ENCODE measurements at places on chromosomes 13 and 19. TPM values are rescaled to one million over a fixed set of nuclear protein-coding genes. Genes with fewer than 3 reads are reported as not detected.

DNA sequence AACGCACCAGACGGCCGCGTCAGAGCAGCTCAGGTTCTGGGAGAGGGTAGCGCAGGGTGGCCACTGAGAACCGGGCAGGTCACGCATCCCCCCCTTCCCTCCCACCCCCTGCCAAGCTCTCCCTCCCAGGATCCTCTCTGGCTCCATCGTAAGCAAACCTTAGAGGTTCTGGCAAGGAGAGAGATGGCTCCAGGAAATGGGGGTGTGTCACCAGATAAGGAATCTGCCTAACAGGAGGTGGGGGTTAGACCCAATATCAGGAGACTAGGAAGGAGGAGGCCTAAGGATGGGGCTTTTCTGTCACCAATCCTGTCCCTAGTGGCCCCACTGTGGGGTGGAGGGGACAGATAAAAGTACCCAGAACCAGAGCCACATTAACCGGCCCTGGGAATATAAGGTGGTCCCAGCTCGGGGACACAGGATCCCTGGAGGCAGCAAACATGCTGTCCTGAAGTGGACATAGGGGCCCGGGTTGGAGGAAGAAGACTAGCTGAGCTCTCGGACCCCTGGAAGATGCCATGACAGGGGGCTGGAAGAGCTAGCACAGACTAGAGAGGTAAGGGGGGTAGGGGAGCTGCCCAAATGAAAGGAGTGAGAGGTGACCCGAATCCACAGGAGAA lies 1.9 kb downstream of the PPP1R12C start:
- no peak for DNase-seq

GRCh38 chr13:36323951-36324566 lies 22.1 kb downstream of the SPART start:
- DNase-seq, result no peak

DNA sequence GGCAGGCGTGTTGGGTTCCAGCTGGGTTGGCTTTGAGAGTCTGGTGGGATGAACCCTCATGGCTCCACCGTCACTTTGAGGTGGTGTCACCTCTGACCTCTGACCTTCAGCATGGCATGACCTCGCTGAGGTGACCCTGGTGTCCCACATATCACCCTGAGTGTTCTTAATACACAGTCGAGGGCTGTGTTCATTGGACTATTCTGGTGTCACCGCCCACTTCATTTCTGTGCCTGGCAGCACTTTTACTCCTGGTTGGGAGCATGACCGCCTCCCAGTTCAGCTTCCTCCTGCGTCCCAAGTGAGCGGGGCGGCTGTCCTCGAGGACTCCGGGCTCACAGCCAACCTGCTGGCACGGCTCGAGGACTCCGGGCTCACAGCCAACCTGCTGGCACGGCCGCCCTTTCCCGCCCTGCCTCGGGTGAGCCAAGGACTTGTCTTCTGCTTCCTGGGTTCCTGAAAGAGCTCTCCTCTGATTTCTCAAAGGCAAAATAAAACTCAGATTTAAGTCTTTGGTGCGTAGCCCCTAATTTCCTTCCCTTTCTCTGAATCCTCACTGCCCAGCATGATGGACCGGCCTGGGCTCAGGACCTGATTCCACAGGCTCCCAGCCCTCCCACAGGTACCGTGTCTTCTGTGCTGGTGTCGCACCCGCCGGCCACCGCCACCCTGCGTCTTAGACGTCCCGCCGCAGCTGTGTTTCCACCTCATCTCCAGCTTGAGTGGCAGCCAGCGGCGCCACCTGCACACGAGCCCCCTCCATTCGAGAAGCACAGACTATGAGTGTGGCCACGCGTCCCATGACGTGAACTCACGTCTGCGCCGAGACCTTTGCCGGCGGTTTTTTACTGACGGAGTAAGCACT lies 10.4 kb downstream of the ATP4B start:
- DNase-seq, result no peak

- DNase-seq, result peak; percentile 18
These were observed 144.4 kb downstream of the LIG4 start for GRCh38 chr13:108070925-108071324.

GRCh38 chr19:45774765-45775164 lies 5.7 kb upstream of the SIX5 start:
- DNase-seq, result peak; percentile 95

GRCh38 chr13:88417801-88418200 lies 746.6 kb downstream of the SLITRK5 start:
- no peak for DNase-seq

DNA sequence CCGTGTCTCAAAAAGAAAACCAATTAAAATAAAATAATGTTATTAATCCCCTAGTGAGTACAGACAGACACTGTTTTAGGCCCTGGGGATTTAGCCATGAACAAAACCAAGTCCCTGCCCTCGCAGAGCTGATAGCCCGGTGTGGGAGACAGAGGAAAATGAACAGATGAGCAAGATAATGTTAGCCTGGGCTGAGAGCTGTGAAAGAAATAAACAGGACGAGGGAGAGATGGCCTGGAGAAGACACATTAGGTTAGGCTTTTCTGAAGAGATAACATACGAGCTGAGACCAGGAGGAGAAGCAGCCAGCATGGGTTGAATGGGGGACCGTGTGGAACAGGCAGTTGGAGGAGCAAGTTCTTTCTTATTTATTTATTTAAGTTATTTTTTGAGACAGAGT lies 9.0 kb downstream of the RELB start:
- no peak for DNase-seq

DNA sequence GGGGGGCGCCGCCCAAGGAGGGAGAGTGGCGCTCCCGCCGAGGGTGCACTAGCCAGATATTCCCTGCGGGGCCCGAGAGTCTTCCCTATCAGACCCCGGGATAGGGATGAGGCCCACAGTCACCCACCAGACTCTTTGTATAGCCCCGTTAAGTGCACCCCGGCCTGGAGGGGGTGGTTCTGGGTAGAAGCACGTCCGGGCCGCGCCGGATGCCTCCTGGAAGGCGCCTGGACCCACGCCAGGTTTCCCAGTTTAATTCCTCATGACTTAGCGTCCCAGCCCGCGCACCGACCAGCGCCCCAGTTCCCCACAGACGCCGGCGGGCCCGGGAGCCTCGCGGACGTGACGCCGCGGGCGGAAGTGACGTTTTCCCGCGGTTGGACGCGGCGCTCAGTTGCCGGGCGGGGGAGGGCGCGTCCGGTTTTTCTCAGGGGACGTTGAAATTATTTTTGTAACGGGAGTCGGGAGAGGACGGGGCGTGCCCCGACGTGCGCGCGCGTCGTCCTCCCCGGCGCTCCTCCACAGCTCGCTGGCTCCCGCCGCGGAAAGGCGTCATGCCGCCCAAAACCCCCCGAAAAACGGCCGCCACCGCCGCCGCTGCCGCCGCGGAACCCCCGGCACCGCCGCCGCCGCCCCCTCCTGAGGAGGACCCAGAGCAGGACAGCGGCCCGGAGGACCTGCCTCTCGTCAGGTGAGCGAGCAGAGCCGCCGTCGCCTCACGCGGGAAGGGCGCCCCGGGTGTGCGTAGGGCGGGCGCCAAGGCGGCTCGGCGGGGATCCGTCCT lies at the start of gene RB1:
Gene RB1, plus strand, starts transcription at position 393 of the 784 bp plus-strand sequence. Its CDS starts 162 bp downstream, at position 555.
- peak; percentile 87 for DNase-seq

DNA sequence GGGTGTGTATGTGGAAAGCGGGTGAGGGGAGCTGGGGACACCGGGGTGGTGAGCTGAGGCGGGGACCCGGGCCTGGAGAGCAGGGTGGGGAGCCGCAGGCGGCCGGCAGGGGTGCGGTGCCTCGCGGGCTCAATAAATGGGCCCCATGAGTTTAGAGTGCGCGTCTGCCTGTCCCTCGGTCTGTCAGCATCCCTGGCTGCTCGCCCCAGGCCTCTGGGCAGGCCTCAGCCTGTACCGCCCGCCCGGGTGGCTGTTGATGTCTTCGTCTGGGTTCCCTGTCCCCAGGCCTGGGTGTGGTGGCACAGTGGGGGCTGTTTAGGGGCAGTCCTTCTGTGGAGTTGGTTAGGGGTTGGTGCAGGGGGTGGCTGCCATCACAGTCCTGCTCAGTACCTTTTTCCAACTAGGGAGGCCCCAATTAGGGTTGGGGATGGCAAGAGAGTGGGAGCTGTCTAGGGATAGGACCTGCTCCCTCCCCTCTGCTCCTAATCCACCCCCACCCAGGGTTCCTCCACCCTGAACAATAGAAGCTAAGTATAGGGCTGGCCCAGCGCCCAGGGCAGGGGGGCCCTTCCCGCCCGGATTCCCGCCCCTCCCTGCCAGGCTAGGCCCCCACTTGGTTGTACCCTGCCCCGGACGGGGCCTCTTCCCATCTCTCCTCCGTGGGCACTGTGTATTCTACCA lies 12.2 kb downstream of the CIC start:
- DNase-seq, result peak; percentile 51

DNA sequence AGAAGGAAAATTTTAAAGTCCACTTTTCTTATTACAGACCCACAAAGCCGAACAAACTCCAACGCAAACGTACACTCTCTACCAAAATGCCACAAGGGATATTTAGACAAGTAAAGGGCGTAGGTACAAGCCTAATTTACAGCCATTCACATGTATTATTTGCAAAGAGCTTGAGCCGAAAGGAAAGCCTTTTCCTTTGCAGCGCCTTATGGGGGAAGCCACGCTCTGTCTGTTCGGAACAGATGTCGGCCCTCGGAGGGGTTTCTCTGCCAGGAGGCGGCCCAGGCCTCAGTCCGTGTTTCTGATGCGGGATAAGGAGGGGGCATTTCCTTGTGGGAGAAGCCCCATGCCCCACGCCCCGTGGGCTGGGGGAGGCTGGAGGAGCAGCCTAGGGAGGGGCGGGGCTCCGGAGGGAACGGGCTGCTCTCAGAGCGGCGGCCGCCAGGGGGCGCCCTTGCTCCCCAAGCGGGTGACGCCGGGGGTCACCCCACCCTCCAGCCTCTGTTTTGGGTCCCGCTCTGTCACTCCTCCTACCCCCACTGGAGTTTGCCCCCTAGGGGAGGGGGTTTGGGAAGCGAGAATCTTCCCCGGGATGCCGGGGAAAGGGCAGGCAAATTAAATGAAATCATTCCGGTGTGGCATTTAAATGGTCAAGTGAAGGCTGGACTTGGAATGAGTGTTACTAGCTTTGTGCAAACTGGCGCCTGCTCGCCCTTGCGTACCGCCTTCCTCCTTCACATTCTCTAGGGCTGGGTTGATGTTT lies 2.9 kb downstream of the HTR2A start:
- DNase-seq, result peak; percentile 78

DNA sequence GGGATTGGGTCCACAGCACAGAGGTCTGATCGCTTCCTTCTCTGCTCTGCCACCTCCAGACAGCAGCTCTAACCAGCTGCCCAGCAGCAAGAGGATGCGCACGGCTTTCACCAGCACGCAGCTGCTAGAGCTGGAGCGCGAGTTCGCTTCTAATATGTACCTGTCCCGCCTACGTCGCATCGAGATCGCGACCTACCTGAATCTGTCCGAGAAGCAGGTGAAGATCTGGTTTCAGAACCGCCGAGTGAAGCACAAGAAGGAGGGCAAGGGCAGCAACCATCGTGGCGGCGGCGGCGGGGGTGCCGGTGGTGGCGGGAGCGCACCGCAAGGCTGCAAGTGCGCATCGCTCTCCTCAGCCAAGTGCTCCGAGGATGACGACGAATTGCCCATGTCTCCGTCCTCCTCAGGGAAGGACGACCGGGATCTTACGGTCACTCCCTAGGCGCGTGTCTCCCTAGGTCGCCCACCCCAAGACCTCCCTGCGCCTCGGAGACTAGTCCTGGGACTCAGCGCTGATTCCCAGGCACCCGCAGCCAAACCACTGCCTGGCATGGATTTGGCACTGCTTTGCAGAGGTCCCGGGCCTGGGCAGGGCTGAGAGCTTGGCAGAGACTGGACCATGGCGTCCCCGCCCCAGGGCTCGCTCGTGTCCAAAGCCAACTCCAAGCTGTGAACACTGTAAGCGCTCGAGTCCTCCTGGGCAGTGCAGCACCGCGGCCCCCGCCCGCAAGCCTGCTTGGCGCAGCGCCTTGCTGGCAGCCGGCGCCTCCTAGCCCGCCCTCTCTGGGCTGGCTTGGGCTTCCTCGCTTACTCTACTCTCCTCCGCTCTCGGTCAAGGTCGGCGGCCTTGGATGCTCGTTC lies 1.5 kb downstream of the GSX1 start:
- peak; percentile 63 for DNase-seq

Gene ZNF44
- total RNA-seq, result 3.8 TPM

DNA sequence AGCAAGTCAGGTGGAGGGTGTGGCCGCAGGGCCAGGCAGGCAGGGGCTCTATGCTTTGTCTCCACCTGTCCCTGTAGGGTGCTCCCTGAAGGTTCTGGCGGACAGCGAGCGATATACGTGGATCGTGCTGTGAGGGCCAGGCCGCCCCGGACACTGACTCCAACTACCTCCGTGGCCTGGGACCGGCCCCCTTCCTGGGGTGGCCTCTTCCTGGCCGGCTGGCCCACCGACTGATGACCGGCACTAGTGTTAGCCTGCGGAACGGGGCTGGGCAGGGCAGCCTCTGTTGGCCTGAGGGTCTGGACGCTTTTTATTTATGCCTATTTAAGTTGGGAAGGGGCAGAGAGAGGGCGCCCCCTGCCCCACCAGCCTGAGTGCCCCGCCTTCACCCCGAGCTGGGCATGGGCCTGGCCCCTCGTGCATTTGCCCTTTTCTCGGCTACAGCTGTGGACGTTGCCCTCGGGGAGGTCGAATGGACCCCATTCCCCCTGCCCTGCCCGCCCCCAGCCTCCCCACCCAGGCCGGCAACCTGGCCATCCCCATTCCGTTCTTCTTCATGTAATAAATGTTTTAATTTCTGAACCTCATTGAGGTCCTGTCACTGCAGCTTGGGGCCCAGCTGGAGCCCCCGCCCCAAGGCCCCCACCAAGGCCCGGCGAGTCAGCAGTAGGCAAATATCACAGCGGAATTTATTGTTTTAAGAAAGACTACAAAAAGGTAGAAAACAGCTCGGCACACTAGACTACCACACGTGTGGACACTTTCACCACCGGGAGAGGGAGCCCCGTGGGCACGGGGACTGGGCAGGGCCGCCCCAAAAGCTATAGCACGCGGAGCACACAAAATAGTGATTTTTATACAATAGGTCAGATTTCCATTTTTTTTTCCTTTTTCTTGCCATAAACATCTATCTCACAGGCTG lies 8.8 kb downstream of the DCAF15 start:
- no peak for DNase-seq

GRCh38 chr19:16637535-16637934 lies 9.5 kb upstream of the MED26 start:
- DNase-seq, result no peak

Gene CDC42EP5
- total RNA-seq, result 0.35 TPM

DNA sequence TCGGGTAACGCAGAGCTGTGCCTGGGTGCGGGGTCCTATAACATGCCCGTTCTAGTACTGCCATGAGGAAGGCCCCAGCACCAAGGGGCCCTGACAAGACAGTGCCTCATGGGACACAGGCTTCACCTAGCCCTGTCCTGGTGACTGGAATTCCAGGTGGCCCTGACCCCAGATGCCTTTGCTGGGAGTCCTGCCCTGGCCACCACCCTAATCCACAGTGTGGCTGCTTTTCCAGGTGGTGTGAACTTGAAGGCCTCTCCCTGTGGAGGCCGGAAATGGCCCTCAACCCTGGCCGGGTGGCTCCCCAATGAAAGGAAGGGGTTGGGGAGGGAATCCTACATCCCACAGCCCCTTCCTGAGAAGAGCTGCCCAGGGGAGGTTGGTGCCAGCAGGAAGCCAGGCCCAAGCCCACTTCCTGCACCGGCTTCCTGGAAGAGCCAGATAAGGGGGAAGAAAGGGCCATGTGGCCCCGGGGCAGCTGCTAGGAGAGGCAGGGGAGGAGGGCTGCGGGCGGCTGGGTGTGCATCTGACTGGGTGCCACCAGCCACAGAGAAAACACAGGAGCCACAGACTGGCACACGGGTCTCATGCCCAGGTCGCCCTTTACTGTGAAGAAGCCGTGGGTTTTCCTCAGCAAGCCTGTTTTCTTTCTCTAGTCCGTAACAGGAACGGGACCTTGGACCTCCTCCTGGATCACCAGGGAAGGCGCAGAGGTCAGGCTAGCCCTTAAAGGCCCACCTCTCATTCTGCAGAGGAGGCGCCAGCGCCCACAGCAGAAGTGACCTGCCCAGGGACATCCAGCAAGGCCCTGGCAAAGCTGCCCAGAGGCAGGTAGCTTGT lies 4.7 kb downstream of the LSM4 start:
- no peak for DNase-seq

Gene FPR2
- not detected for total RNA-seq

Gene KCNJ14
- total RNA-seq, result 0.94 TPM
